ENCODE measurements at places on chromosomes 3 and 15.
A peak's percentile ranks its signal among the peaks of the same experiment; 100 is the strongest.

DNA sequence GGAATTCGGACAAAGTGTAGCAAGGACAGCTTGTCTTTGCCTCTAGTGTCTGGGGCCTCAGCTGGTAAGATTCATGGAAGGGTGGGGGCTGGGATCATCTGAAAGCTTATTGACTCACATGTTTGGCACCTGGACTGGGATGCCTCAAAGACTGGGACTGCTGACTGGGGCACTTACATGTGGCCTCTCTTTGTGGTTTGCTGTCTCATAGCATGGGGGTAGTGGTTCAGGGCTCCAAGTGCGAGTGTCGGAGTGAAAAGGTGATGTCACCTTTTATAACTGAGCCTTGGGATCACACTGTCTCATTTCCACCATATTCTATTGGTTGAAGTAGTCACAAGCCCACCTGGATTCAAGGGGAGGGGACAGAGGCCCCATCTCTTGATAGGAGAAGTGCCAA lies 6.8 kb downstream of the MFSD1 start:
- no peak for DNase-seq

DNA sequence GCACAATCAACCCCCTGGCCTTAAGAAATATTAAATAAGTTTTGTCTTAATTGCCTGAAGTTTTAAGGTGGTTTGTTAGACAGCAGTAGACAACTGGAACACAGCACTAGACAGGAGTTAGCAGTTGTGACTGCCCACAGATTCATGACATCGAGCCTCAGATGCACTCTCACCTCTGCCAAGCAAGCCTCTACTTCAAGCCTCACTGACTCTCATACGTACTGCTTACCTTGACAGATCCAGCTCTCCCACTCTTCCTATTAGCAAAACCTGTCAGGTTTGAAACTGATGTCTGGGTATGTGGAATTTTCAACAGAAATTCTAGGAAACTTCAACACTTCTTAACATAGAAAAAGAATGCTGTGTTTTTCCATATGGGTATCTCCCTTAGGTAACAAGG lies 382.9 kb upstream of the DPH6 start:
- DNase-seq: no peak

- peak; percentile 23 for DNase-seq
These were observed 142.5 kb downstream of the KLF13 start for GRCh38 chr15:31468911-31469785.

GRCh38 chr3:121800906-121801305 lies 34.0 kb downstream of the IQCB1 start:
- DNase-seq: no peak

DNA sequence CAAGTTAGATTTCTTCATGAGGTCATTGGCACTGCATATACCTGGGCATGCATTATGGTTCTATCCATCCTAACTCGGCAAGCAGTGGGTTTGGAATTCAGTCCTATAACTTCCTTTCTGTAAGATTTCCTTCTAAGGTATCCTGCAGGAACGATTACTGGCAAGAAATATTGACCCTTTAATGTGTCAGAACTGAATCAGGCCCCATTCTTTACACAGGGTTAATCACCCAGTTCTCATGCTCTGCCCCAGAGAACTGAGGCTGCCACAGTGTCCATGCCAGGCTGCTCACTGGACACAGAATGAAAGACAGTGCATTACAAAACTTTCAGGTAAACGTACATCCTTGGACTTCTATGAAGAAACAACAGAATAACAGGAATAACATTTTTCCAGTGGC lies 108.9 kb downstream of the RPL22L1 start:
- DNase-seq: no peak

DNA sequence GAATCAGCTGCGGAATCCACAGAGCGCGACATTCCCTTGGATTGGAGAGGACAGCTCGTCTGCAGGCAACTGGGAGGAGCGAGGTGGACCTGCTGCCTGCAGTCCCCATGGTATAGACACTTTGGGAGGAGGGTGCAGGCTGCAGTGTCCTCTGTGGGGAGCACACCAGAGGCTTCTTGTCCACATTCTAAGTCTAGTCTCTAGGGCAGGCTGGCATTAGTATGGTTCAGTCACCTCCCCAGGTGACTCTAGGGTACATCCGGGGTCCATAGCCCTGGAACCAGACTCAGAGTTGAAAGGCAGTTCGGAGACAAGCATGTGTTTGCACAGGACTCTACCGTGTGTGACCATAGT lies 118.2 kb downstream of the GABRG3 start:
- DNase-seq: no peak

DNA sequence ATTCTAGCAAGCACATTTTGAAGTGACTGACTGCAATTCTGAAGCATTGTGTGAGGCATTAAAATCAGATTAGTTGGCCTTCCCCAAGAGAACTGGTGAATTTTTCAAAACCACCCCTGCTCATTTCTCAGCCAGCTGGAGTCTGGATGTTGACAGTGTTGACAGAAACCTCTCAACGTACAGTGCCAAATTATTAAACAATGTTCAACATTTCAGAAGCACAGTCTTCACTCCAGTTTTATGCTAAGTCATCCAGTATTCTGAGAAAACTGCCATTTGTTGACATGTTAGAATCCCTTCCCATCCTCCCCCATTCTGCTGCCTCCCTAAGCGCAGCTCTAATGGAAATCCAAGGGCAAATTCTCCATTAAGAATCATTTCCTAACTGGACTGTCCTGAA lies 369.3 kb upstream of the TRIM42 start:
- DNase-seq: no peak

- DNase-seq: peak; percentile 11
These were observed 47.3 kb downstream of the ITGA11 start for GRCh38 chr15:68384451-68385239.

DNA sequence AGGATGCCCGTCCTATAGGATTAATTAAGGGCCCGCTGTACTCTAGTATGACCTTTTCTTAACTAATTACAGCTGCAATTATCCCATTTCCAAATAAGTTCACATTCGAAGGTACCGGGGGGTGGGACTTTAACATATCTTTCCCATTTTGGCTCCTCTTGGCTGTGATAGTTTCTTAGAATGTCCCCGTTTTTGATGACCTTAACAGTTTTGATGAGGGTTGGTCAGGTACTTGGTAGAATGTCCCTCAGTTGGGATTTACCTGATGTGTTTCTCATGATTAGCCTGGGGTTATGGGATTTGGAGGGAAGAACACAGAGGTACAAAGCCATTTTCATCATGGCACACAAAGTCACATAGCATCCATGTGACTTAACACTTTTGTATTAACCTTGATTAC lies 18.2 kb downstream of the RTP1 start:
- DNase-seq: no peak

GRCh38 chr15:67887776-67888175 lies 47.9 kb upstream of the RNU6-1 start:
- DNase-seq: no peak

DNA sequence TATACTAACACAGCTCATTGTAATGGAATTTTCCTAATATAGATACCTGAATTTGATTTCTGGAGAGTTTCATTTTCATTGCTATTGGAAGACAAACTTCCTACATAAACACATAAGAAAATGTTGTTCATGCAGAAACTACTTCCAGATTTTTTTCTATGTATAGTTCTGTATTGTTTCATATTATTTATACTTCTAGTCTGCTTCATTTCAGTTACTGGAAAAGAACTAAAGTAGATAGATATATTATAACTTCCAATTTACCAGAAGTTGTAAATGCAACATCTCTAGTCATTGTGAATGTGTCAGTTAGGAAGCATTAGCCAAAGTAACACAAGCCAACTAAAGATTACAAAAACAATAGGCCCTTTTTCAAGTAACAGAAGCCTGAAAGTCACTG lies 147.3 kb upstream of the ZNF385D start:
- DNase-seq: no peak

GRCh38 chr3:112247350-112247749 lies 46.7 kb downstream of the SLC9C1 start:
- DNase-seq: no peak

DNA sequence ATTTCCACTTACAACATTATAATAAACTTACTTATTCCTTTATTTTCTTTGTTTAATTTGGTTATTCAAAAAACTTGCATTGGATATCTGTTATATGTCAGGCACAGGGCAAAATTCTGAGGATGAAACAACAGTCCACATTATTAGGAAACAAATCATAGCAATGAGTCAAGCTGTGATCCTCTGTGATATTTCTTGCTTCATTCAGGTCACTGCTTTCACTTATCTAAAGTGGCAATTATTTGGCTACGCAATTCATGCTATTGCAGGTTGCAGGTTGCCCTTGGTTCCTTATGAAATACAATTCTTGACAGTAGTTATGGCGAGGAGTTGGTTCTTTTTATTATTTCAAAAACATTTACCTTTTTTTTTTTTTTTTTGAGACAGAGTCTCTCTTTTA lies 66.4 kb upstream of the CNTN6 start:
- DNase-seq: no peak

DNA sequence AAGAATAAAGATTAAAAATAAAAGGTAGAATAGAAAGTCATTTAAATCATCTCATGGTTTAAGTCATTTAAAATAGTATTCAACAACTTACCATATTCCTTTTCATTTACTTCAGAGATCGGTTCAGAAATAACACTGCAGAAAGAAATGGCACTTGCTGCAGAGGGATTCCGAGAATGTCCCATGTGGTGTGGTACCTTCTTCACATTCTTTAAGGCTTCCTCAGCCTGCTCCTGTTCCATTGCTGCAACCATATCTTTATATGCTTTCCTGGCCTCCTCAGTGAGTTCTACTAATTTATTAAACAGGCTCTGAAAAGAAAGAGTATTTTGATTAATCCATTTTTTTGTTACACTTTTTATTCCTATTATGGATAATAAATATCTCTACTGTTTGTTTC lies 32.6 kb upstream of the SHC4 start:
- DNase-seq: no peak
